ENCODE measurements at places on chromosomes 5 and 9.

GRCh38 chr5:39169081-39169480, 50.3 kb downstream of the FYB1 start:
- no peak for DNase-seq

- DNase-seq: no peak
These were observed 215.8 kb upstream of the CYLC2 start for GRCh38 chr9:102779356-102779755.

DNA sequence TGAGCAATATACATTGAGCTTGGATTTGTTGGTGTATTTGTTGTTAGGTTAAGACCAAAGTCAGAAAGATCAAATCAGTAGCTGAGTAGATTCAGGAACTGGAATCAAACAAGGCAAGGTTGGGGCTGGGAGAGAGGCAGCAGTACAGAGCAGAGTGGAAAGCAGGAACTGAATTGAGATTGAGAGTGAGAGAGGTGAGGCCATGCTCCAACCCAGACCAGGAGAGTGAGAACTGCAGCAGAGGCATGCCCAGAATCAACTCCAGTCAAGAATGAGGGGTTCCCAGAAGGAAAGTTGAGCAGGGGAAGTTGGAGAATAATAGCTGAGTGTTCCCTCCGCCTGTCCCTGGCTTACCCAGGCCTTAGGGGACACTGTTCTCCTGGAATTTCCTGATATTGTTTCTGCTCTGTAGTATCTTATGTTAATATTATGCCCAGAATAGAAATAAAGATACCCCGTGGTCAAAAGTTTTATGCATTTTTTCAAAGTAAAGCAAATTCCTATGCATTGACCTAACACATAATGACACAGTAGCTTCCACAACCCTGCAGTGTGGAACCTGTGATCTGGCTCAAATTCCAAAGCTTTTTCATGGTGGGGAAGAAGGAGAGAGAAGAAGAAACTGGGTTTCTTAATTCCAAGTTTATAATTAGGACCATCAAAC, 82.7 kb downstream of the SV2C start:
- no peak for DNase-seq

DNA sequence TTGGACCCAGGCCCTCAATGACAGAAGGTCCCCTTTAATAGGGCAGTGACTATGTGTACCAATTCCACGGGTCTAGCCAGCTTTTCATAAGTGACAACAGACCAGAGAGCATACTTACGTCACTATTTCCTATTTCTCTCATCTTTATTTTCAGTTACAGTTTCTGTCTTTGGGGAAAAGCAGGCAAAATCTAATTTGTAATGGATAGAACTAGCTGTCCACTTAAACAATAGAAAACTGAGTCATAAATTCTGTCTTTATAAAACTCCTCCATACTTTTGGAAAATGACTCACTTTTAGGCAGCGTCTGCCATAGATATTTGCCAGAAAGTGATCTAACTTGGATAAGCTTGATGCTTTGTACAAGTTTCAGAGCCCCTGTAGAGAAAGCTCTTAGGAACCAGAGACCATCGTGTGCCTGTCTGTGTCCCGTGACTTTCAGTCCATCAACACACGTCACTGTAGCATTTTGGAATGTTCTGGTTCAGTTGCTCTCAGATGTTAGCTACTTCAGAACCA, 101.9 kb downstream of the F2RL2 start:
- DNase-seq: peak; percentile 48

GRCh38 chr9:31715250-31715649, 669.2 kb upstream of the ACO1 start:
- no peak for DNase-seq

DNA sequence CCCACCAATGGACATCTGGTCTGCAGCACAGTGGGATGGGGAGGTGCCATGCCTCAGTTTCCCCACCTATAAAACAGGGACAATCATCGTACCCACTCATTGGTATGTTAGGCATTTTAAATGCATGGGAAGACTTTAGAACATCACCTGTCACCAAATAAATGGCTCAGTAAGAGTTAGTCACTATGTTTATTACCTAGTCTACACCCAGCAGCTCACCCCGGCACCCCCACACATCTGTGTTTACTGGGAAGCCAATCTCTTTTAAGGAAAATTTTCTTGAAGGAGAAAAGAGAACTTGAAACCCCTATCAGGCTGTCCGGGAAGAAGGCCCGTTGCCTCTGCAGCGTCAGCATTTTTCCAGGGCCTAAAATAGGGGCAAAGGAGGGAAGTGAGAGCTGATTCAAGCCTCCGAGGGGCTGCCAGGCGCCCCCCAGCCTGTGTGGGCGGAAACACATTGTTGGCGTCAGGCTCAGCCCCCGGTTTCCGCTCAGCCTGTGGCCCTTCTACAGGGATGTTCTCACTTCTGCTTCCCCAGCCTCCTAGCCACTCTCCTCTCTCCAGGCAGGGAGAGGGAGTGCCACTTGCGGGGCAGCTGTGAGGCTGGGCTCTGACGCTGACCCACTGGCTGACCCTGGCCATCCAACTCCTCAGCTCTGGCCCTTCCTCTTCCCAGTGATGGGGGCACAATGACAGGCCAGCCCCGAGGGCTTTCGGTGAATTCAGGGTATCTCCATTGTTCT, 4.6 kb downstream of the CSF1R start:
- no peak for DNase-seq

GRCh38 chr5:151154931-151155774, 2.4 kb downstream of the ANXA6 start:
- peak; percentile 30 for DNase-seq

DNA sequence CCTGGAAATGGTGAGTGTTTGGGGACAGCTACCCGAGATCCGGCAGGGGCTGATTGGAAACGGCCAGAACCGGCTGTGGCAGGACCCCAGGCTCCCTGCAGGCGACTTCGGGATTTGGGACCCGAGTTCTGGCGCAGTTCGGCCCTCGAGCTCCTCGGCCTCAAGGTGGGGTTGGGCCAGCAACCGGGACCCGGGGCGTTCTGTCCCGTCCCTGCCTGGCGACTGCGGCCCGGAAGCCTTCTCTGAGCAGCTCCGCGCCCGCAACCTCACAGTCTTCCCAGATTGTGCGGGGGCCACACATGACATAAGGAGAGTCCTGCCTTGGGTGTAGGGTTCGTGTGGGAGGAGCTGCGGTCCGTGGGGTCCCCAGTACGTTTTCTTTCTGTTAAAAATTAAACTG, 23.2 kb upstream of the NEURL1B start:
- no peak for DNase-seq

DNA sequence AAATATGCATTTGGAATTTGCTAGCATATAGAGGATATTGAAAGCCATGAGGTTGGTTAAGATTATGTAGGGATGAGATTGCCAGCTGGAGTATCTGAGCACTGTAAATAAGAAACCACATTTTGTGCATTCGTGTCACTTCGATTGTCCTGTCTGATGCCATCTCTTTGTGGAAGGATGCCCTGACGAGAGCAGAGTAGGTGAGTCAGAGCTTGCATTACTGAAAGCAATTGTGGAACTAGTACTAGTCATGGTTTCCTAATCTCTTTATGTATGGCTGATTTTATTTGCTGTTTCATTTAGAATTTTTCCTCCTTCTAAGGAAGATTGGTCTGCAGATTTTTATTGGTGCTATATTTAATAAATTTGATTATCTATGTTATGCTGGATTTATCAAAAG, 14.5 kb upstream of the TAS2R1 start:
- DNase-seq: no peak

GRCh38 chr5:97151370-97151769, 9.0 kb upstream of the LIX1 start:
- DNase-seq: no peak

DNA sequence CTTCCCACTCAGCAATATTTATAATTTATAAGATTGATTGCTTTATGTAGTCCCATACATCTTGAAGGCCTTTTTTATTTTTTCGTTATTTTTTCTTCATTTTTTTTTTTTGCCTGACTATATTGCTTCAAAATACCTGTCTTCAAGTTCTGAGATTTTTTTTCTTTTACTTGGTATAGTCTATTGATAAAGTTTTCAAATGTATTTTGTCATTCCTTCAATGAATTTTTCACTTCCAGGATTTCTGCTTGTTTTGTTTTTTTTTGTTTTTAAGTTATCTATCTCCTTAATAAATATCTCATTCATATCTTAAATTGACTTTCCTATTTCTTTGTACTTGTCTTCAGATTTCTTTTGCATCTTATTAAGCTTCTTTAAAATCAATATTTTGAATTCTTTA, 905.6 kb upstream of the CDH6 start:
- no peak for DNase-seq

GRCh38 chr5:66633754-66634153, 37.6 kb downstream of the MAST4 start:
- no peak for DNase-seq

DNA sequence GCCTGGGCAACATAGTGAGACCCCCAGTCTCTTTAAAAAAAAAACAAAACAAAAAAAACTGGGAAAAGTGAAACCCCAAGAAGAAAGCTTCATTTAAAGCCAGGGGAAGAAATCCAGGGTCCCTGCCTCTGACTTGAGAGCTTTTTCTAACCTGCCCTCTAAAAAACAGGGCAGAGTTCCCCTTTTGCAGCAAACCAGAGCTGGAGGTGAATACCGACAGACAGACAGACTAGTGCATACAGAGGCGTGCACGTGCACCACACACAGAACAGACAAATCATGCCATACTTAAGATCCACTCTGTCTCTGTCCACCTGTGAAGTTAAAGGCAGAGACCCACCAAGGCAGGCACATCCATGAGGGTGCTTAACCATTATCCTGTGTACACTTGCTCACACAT, 11.7 kb upstream of the AQP3 start:
- no peak for DNase-seq

DNA sequence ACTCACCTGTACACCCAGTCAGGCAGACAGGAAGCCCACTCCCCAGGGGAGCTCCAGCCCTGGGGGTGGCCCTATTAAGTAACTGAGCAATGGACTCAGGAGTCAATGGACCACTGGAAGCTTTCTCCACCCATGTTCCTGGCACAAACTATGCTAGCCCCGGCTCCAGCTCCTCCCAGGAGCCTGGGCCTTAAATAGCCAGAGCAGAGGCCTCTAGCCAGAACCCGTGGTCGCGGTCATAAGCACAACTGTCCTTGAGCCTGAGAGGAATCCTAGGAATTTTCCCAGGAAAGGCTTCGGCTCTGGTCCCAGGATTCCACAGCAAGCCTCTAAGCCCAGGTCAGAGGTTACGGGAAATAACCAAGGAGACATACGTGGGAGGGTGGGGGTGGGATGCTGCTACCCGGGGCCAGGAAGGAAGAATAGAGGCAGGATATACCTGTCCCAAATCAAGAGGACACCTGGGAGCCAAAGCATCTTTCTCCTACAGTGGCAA, 5.5 kb downstream of the SEPTIN8 start:
- no peak for DNase-seq

DNA sequence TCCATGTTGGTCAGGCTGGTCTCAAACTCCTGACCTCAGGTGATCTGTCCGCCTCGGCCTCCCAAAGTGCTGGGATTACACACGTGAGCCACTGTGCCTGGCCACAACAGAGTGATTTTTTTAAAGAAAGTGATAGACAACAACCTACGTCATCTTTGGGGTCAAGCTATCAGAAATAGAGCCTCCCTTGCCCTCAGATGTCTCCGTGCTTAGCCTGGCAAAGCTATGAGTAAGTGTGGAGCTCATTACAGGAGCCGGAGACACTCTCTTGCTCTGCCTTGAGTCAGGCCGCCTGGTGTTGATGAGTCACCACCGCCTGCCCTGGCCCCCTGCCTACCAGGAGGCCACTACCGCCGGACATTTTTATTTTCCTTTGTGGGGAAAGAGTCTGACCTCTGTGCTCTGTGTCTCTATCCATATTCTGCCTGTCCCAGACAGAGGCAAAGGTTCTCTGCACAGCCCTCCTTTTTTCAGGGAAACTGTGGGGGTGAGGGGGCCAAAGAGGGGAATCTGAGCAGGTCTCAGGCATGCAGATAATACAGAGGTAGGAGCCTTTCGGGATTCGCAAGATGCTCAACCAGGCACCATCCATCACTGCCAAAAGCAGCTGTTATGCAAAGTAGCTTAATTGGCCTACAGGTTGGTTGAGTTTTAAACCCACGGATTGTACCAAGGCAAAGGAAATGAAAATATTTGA, 123.7 kb upstream of the CPEB4 start:
- DNase-seq: peak; percentile 99

DNA sequence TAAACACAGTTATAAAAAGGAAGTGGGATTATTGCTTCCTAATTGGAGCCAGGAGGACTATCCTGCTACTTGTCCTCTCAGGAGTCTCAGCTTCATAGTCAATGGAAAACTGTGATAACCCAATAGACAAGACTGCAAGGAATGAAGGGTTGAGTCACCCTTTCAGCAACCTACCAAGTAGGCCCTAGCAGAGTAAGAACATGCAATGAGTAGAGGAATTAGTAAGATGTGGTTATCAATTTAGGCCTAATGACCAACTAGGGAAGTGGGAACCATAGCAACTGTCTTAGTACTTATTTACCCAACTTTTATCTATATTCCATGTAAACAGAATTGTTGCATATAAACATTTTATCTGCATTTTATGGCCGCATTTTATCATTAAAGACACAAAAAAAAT, 310.1 kb downstream of the RFX3 start:
- DNase-seq: no peak

DNA sequence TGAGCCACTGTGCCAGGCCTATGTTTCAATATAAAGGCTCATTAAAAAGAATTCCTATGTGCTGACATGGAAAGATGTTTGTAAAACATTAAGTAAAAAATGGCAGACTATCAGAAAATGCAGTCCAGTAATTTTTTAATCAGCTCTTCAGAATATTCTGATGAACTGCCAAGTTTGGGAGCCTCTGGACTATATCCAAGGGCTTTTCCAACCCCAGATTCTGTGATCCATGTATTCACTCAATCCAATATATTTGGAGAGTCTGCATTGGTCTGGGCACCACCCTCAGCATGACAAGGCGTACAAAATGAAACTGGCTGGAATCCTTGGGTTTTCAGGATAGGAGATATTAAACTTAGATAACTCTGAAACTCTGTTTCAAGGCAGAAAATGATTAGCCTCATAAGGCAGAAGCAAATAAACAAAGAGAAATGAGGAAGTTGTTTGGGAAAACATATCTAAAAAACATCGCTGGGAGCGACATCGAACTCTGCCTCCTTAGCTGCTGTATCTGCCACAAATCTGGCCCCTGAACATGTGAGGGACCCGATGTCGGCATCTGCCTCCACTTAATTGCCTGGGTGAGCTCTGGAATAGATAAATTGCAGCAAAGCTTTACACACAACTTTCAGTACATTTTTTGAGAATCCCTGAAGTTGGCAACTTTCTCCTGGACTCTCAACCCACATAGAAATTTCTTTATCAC, 14.4 kb downstream of the PDE6A start:
- DNase-seq: no peak

DNA sequence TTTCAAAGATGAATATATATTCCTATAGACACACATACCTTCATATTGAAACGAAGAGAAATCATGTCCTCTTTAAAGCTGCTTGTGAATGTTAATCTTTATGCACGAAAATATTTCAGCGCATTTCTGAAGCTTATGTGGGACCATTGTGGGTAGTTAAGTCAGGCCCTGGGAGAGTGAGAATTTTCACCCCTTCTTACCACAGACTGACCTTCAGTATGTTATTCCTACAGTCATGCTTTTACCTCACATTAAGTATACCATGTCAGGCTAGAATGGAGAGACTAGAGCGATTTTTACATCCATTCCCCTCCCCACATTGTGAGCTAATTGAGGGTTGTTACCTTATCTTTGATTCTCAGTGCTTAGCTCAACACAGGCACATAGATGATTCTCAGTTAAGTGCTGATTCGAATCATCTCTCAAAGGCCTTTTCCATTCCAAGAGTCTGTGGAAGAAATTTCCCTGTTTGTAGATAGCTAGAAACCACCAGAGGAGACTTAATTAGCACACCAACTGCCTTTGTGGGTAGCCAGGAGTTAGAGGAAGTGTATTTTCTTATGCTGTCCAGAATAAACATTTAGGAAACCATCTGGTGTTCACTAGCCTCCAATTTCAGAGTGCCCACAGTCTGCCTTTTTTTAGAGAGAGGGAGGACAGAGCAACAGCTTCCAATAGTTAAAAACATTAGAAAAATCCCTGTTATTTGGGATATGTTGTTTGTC, 110.5 kb downstream of the MEGF10 start:
- DNase-seq: no peak
